Stimulated activated naive CD4-positive, alpha-beta T cell (primary cell): ENCODE measurements at places on chromosomes 12 and 14.

- DNase-seq: no peak
These were observed 44.6 kb downstream of the CCDC85C start for GRCh38 chr14:99559286-99559990.

GRCh38 chr14:24297190-24297964, 2.2 kb downstream of the DHRS1 start:
- DNase-seq: no peak

DNA sequence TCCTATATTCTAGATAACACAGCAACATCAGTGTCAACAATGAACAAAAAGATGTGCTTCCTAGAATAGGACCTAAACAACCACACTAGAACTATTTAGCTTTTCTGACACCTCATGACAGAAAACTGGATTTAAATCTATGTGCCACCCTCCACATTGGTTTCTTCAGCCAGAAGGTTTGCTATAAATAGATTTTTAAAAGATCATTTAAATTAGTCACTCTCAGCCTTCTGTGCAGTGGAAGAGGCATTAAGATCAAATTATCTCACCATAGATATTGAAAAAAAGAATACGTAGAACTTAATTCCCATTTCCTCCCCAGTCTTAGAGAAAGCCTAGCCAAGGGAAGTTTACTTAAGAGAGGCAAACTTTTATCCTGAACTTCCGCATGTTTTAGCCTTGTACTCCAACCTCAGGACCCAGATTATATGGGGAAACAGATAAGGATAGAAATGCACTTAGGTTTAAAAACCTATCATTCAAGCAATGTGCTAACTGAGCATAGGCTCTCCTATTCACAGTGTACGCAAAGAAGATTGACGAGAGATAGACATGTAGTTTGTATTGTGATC, 59.6 kb downstream of the NELL2 start:
- DNase-seq: no peak

GRCh38 chr12:86744547-86745212, 488.5 kb upstream of the MGAT4C start:
- no peak for DNase-seq

- no peak for DNase-seq
These were observed 6.8 kb downstream of the PPP1R36 start for GRCh38 chr14:64556526-64556925.

DNA sequence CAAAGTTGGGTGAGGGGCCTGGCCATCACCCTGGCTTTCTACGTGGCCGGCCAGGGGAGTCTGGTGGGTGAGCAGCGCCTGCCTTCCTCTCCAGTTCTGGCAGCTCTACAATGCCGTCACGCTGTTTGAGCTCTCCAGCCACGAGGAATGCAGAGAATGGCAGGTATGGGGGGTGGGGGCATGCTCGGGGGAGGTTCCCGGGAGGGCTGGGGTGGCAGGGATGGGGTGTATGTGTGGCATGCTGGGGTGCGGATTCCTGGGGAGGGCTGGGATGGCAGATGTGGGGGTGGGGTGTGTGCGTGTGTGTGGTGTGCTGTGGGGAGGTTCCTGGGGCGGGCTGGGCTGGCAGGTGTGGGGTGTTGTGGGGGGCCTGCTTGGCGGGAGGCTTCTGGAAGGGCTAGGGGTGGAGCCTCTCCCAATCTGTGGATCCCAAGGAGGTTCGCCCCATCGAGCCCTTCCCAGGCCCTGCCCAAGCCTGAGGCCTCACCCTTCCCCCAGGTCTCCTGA, 18.5 kb downstream of the RHOF start:
- no peak for DNase-seq
